Neural progenitor cell (in vitro differentiated cells): ENCODE measurements at places on chromosomes 5 and 9.

DNA sequence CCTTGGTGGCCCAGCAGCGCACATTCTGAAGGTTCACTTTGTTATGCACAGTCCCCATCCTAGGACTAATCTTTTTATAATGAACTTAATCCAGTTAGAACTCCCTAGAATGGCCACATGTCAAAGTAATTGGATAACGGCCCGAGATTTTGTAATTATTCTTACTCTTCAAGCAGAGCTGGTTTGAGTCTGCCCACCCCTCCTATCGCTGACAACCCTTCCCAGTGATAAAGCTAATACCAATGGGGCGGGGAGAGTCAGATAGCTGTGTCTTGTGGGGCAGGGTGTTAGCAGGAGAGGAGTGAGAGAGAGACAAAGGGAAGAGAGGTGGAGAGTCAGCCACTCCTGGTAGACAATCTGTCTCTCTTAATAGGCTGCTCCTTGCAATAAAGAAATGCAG, 356.9 kb downstream of the SLIT3 start:
- DNase-seq, result peak; percentile 85

- DNase-seq, result no peak
These were observed 79.0 kb downstream of the ADCY2 start for GRCh38 chr5:7474821-7475403.

DNA sequence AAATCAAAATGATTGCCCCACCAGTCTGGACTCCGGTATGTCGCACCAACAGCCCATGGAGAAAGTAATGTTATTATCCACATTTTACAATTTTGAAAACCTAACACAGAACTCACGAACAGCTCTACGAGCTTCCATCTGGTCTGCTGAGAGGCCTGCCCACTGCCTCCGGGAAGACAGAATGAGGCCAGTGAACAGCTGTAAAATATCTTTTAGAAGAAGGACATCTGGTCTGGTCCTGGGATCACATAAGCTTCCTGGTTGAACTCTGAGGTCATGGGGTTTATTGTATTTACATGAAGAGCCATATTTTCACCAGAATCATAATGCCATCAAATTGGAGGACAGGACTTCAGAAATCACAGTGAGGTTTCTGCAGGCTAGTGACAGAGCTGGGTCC, 89.0 kb downstream of the FRMD3 start:
- no peak for DNase-seq

- no peak for DNase-seq
These were observed 58.7 kb downstream of the NSUN2 start for GRCh38 chr5:6574111-6574510.

- DNase-seq, result no peak
These were observed 208.1 kb downstream of the ARHGAP26 start for GRCh38 chr5:142978252-142978651.

GRCh38 chr5:154309805-154310204, 119.3 kb downstream of the GALNT10 start:
- no peak for DNase-seq

DNA sequence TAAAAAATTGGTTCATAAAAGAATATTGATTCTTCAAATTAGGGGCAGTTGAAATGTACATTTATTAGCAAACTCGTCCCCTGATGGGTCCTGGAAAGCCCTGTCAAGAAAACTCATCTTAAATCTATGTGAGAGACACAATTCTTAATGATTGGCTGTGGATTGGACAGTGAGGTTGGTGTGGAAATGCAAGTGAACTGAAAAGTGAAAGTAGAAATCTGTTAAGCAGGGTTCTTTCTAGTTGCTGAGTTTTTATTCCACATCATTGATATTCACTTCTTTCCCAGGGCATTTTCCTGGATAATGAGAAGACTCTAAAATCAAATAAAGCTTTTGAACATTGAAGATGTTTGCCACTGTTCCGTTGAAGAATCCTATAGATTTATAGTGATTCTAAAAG, 292.4 kb downstream of the MAST4 start:
- no peak for DNase-seq

DNA sequence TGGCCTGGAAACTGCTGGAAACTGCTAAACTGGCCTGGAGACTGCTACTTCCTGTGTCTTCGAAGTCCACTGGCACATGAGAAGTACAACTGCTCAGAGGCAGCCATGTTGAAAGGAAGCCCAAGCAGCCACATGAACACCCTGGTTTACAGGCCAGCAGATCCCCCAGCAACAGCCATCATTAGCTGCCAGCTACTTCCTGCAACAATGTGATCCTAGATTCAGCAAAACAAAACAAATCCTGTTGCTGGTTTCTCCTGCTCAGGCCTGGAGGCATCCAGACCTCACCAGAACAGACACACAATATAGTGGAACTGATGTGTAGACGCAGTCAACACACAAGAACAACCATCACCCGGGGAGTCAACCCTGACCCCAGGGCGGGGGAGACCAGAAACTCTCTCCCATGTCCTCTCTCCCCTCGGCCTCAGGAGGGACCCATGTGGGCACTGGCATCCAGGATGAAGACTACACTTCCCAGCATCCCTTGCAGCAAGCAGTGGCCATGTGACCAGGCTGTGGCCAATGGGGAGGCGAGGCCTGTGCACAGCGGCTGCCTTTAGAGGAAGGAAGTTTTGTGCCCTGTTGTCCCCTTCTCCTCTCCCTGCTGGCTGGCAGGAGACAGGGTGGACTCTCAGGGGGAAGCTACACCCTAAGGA, 9.2 kb upstream of the LCN15 start:
- peak; percentile 56 for DNase-seq
